Activated CD8-positive, alpha-beta memory T cell treated with anti-CD3 and anti-CD28 coated beads for 48 hours (primary cell): ENCODE measurements at places on chromosomes 5 and 9.

- DNase-seq = no peak
Observed at GRCh38 chr9:130426467-130426773, 18.3 kb upstream of the ASS1 start.

- no peak for DNase-seq
Observed at GRCh38 chr5:67030289-67031056, 166.1 kb downstream of the CD180 start.

GRCh38 chr9:106707738-106708474 lies 155.1 kb upstream of the ZNF462 start:
- DNase-seq = no peak

DNA sequence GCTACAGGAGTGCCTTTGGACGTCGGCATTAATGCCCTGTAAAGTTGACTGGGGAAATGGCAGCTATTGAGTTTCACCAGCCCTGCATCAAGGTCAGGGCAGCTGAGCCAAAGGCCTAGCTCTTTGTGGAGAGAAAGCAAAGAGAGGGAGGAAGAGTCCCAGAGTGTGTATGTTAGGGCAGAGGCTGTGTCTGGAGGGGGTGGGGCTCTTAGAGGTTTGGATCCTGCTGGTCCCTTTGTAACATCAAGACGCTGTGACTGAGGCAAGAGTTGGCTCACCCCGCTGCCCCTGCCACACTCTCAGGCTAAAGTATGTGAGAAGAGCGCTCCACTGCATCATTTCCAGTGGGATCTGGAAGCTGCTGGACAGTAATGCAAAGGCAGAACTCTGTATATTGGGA lies 34.3 kb downstream of the TMOD1 start:
- no peak for DNase-seq

DNA sequence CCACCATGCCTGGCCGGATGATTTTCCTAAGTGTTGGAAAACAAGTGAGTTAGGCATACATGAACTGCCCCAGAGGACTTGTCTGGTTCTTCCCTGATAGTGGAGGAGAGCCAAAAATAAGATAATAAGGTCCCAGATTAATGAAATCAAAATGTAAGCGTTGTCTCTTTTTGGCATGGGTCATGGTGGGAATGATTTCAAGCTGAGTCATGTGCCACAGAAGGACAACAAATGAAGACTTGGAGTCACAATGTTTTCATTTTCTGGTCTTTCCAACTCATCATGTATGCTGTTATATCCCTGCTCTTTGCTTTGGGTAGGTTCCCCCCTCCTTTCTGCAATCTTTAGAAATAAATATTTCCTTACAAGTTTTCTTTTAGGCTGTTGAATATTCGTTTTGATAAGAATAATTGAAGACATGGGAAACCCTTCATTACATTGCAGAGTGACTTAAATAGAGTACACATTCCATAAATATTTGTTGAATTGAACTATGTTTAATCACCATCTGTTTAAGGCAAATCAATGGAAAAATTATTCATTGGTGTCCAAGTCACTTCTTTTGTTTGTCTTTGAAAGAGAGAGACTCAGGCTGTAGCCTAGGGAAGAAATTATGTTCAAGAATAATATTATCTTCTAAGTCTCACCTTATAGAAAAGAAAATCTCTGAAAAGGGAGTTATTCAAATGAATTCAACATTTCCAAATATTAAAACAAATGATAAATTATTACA lies 196.3 kb downstream of the CSNK1G3 start:
- no peak for DNase-seq

DNA sequence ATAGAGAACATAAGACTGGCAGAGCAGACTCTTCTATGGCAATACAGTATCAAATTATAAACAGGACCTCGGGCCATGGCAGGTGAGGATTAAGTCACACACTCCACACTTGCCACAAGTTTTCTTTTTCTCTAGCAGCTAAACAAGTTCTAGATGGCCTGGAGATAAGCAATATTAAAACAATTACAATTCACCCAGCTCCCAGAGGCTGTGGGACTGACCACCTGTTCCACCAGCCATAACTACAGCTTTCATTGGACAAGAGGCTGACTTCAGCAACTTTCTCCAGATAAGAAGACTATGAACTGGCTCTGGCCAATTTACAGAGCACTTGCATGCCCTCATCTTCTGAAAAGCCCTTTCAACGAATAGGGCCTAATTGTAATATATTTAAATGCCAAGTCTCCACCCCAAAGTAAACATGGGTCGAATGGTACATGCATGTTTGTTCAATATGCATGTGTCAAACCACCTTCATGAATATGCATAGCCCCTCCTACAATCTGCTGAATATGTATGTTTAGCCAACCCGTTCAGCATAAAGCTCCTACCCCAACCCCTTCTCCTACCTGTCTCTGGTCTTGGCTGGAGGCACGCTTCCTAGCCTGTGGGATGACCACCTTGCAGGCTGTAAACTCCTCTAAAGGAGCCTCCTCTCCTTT lies 6.1 kb upstream of the CFAP157 start:
- no peak for DNase-seq

- no peak for DNase-seq
Observed at GRCh38 chr9:81682797-81683196, 6.5 kb downstream of the TLE1 start.

- no peak for DNase-seq
Observed at GRCh38 chr5:74316064-74316603, 324.4 kb downstream of the ENC1 start.

DNA sequence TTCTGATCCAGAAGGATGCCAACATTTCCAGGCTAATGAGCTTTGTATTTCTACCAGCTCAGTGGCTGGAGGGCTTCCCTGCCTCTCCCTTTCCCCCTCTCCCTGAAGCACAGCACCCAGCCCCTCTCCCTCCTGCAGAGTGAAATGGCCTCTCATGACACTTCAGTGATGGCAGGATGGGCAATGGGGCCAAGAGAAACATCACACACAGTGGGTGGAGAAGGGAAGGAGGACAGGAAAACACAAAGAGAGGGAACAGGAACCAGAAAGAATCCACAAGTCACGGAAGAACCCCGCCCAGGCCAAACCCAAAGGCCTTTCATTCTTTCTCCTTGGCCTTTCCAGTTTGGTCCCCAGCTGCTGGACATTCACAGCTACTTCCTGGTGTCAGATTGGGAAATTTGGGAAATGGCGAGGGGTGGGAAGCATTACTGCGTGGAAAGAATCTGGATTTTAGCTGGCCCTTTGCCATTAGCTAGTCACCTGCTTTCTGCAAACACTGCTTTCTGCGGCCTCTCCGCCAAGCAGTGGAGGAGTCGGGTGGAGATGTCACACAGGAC lies 82.6 kb downstream of the GLDC start:
- DNase-seq = no peak

GRCh38 chr9:127946728-127947127 lies 9.1 kb upstream of the DPM2 start:
- DNase-seq = no peak

GRCh38 chr5:141821430-141821925 lies 56.7 kb downstream of the PCDH1 start:
- no peak for DNase-seq

- no peak for DNase-seq
Observed at GRCh38 chr5:149823375-149823774, 93.3 kb downstream of the PPARGC1B start.

DNA sequence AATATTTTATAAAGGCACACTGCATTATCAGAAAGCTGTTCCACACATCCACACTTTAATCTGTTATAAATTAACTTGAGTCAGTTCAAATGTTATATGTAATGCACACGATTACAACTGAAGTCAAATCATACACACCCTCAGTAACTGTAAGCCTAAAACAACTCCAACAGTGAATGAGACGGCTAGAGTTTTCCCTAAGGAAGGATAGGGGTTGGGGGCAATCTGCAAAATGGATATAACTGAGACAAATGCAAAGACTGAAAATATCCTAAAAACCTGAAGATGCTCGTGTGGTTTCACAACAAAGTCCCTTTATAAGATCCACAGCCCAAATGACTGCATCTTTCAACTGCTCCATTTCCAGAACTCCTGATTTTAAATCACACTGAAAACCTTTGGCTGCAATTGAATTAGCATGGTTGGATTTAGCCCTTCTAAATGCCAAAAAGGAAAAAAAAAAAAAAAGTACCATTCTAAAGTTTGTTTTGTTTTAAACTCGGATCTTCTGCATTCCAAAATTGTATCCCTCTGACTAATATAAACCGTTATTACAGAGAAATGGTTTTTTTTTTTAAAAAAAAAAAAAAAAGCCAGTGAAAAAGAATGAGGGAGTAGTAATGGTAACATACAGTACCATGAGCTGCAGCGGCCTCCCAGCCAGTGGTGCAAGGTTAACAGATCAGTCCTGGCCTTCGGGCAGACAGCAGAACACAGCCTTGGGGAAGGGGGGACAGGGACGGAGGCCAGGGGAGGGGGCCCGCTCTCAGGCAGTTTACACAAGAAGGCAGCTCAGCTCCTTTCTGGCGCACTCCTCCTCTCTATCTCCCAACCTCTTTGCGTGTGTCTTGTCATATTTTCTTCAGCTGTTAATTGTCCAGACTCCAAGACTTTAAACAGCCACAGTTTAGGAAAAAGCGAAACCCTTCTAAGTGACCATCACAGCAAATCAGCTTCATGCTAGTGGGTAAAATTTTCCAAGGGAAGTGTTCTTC lies 166.1 kb downstream of the BNC2 start:
- no peak for DNase-seq

DNA sequence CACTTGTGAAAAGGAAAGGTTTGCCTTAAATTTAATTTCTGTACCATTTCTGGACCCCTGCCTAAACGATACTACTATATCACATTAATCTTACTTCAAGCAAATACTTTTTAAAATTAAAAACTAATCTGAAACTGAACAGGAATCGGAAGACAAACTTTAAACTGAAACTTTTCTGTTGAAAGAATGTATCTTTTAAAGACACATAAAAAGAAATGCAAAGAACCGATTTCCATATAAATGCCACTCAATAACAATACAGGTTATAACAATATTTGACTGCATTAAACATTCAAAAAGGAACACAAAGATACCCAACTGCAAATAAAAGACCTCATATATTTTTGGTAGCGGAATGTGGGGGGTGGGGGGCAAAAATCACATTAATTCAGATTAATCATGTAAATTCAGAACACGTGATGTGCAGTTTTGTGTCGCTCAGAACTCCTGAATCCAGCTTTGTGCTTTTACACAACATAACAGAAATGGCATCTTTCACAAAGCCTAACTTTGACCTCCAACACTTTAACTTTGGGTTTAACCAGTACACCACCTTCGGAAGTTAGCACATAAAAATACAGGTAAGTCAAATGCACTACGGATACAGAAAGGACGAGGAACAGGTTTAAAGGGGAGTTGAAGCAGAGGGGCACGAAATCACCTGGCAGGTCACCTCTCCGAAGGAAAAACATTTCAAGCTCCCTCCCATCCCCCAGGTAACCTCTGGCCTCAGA lies 925 bp downstream of the LIFR start:
- DNase-seq = no peak

- DNase-seq = no peak
Observed at GRCh38 chr5:66527478-66528035, 68.6 kb upstream of the MAST4 start.

DNA sequence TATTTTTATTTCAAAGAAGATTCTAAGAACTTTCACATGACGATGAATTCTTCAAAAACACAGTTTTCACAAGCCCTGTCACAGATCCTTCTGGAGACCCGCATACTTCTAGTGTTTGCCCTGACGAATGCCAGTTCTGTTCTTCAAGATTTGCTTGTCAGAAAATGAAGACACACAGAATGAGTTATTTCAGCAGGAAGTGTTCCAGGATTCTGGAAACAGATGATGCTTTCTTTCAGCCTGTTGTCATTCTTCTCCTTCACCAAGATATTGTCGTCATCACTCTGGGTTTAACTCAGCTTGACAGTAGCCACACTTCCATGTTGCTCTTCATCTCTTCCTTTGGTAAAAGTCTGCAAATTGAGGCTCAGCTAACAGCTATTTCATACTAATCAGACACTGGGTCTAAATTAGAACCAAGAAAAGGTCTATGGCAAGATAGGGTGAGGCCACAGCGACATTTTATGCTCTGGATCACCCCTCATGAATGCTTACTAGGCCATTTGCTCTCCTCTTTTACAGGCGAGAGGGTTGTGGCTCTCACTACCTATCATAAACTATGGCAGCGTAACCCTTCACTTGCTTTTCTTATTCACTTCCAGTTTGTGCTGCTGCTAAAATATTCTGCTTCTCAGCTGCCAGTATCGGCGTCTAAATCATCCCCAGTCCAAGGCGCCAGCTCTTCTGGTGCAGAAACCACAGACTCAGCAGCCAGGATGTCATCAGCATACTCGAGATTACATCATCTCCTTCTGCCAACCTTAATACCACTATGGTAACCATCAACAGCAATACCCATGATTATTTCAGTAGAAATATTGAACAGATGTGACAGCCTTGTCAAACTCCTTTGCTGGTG lies 159.6 kb upstream of the TBCA start:
- no peak for DNase-seq

- DNase-seq = no peak
Observed at GRCh38 chr5:179800071-179800695, 6.4 kb downstream of the LTC4S start.
